ENCODE measurements at places on chromosomes 1 and 21.

DNA sequence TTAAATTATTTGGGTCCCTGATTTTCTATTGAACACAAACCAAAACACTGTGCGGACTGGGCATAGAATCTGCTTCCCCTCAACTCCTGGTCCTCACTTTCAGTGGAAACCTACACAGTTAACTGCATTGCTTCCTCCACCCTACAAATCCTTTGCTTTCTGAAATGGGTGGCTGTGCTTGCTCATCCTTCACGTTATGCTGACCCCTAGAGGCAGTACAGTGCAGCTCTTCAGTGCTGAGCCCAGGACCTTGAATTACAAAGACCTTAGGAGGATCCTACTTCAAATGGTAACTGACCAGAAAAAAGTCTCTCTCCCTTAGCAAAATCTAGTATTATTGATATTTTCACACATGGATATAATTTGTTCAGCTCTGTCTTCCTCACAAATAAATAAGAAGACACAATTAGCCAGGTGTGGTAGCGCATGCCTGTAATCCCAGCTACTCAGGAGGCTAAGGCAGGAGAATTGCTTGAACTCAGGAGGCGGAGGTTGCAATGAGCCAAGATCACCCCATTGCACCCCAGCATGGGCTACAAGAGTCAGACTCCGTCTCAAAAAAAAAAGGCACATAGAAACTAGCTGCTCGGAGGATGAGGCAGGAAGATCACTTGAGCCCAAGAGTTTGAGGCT lies 63.4 kb upstream of the L1TD1 start:
- DNase-seq: no peak

DNA sequence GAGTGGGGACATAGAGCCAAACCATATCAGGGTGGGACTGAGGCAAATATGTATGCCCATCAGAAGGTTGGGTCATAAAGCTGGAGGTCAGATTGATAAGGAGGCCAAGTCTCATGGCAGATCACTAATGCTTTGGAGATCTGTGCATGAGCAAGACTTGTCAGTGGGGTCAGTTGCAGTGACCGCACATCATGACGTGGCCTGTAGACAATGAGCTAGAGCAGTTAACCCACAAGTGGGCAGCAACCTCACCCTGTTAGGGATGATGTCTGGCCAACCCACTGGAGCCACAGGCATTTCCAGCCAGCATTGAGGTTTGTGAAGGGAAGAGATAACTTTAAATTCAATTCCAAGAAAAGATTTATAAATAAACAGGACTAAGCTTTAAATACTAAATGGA lies 66.7 kb downstream of the XCL1 start:
- no peak for DNase-seq

GRCh38 chr1:153933430-153933829 lies 10.7 kb upstream of the GATAD2B start:
- no peak for DNase-seq

DNA sequence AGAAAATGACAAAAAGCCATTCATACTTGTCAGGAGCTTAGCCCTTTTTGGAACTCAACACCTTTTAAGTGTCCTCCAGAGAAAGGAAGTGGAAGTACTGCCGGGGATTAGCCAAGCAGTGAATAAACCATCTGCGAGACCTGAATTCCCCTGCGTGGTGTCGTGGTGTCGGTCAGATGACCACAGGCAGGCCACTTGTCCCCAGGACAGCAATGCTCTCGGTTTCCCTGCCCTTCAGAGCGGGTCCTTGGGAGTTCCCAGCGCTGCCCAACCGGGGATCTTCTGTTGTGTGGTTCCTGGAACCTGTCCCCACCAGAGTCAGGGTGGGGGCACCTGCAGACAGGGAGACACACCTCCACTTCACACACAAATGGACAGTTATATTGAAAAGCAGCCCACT lies 9.2 kb downstream of the GPR157 start:
- DNase-seq: no peak

GRCh38 chr1:115077286-115077983 lies 11.9 kb downstream of the TSPAN2 start:
- no peak for DNase-seq

DNA sequence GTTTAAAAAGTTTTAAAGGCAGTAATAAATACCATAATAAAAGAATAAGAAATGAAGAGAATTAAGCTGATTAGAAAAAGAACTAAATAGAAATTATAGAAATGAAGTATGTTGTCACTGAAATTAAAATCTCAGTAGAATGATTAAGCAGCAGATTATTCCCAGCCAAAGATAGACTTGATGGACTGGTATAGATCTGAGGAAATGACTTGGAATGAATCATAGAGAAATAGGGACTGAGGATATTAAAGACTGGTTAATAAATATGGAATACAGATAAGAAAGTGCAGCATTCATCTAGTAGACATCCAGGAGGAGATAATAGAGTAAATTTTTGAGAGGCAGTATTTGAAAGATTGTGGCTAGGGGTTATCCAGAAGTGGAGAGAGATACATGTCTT lies 28.7 kb downstream of the MARK1 start:
- DNase-seq: no peak

- DNase-seq: no peak
Observed at GRCh38 chr1:27098431-27099134, 56.3 kb downstream of the SLC9A1 start.

DNA sequence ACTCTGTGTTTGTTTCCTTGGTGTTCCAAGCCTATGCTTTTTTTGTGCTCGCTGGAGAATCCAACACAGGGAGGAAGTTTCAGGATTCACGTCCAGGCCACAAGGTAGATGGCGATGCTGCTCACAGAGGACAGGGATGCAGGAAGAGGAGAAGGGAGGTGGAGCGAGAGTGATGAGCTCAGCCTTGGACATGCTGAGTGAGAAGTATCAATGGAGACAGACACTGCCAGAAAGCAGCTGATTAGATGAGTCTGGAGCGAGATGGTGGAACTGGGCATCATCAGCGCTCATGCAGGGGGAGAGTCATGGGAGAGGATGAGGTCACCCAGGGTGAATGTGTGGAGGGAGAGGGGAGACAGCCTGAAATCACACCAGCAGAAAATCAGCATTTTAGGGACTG lies 110.0 kb downstream of the GLUL start:
- DNase-seq: no peak

DNA sequence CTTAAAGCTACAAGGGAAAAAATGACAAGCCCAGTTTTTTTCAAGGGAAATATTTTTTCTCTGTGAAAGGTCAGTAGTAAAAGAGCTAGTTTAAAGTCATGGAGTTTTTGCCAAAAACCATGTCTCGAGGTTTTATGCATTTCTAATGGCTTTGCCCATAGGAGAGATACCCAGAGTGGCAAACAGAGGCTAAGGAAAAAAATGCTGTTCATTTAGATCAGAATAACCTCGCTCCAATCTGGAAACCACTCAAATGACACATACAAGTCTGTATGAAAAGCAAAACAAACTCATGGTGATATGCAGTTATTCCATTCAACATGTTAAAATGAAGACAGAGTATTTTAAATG lies 36.9 kb upstream of the EDEM3 start:
- DNase-seq: no peak

- no peak for DNase-seq
Observed at GRCh38 chr1:213585959-213586586, 401.7 kb upstream of the PROX1 start.

Data from stimulated activated CD4-positive, alpha-beta T cell treated with anti-CD3 and anti-CD28 coated beads, Interleukin-1b, Interleukin-23, amount 100 ng/mL, for 24 hours (primary cell).